ENCODE measurements at places on chromosomes 5 and 9.
A peak's percentile ranks its signal among the peaks of the same experiment; 100 is the strongest.

- no peak for DNase-seq
Measured at GRCh38 chr9:92749934-92750315, 14.7 kb downstream of the BICD2 start.

GRCh38 chr5:82332064-82332855 is 54.1 kb upstream of the RPS23 start:
- DNase-seq, result no peak

- DNase-seq, result no peak
Measured at GRCh38 chr5:56686337-56687195, 128.8 kb upstream of the MAP3K1 start.

GRCh38 chr5:178557416-178557815 is 32.8 kb downstream of the COL23A1 start:
- DNase-seq, result no peak

GRCh38 chr9:112890106-112891081 is at the start of gene SLC46A2:
SLC46A2 (minus strand) TSS chr9:112890876; CDS start chr9:112890681, 195 bp downstream.
- DNase-seq, result no peak

GRCh38 chr5:103424026-103424425 is 138.6 kb downstream of the NUDT12 start:
- peak; percentile 93 for DNase-seq

DNA sequence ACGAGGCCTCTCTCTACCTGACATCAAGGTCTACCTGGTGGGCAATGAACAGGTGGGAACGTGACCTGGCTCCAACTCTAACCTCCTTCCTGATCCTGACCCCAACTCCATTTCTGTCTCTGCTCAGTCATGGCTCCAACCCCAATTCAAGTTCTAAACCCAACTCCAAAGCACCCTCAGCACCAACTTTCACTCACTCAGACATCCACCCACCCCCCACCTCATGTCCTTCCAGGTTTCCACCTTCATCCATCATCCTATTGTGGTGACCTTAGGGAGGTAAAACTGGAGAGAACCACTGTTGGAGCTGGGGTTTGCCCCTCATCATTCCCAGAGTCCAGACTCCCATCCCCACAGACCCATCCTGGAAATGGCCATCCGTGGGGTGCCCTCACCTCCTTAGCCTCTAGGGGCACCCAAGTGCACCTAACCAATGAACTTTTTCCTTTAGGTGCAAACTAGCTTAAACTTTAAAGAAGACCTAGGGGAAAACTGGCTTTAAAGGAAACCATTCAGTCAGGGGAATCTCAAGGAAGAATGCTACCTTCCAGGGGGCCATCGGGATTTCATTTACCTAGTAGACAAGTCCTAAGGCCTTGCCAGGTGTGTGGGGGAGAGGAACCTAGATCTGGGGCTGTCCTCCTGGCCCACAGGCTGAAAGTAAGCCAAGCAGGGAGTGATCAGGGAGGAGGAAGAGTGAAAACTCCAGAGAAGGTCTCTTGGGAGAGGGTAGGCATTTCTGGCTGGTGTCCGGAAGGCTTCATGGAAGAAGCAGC is 11.3 kb downstream of the RGS14 start:
- DNase-seq, result no peak

- no peak for DNase-seq
Measured at GRCh38 chr5:117195076-117195475, 620.5 kb upstream of the SEMA6A start.

DNA sequence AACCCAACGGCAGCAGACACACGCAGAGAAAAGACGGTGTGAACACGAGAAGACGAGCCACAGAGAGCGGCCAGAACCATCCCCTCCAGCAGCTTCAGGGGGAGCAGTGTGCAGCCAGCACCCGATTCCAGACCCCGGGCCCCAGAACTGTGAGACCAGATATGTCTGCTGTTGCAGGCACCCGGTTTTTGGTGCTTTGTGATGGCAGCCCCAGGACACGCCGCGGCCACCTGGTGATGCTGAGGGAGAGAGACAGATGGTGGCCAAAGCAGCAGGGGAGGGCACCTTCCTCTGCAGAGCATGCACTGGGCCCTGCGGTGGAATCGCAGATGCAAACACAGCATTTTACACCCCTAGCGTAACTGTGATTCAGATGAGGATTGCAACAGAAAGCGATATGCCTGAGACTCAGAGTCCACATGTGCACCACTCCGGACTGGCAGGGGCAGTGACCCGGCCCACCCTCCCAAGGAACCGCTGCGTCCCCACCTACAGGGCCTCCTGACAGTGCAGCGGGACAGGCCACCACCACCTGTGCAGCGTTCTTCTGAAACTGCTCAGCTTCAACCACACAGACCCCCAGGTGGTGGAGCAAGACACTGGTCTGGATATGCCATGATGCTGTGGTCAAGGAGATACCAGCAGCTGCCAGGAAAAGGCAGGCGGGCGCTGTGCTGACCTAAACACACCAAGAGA is 24.0 kb downstream of the ZDHHC11B start:
- no peak for DNase-seq

GRCh38 chr5:170611449-170612090 is 107.8 kb downstream of the KCNIP1 start:
- no peak for DNase-seq

GRCh38 chr9:16417161-16417560 is 453.3 kb downstream of the BNC2 start:
- DNase-seq, result peak; percentile 45

DNA sequence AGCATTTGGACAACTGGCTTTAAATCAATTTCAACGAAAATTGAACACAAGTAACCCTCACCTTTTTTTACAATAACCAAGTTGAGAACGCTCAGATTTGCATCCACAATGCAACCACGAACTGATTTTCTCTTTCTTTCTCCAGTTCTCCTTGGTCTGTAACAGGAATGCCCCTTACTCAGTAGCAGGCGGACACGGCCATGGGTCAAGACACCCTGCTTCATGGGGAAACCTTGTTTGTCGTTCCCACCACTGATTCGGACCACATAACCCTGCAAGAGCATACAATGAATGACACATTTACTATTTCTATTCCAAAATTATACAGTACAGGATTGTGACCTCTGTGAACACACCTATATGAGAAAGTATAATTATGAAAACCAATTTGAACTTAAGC is 1.4 kb downstream of the RPS6 start:
- no peak for DNase-seq

DNA sequence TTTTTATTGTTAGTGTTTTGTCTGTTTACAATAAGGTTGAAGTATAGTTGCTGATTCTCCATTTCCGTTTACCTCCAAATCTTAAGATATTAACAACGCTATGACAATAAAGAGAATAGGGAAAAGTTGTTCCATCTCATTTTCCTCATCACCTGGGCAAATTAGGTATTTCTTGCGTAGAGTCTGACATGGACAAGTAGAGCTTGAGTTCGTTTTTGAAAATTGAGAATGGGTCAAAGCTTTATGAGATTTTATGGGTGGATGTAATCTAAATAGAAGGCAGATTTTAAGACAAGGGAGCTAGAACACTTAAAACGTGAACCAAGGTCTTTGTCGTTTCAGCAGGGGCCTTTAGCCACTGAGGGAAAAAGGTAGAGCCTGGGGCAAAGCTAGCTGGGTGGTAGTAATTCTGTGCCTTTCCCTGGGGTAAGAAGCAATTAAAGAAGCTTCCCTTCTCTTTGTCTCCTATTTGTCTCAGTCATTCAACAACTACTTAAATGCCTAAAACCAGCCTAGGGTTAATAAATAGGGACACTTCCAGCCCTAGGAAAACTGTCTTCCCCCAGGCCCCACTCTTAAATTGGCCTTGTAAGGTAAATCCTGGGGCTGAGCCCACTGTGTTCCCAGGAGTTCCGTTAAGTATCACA is 551 bp upstream of the CAAP1 start:
- DNase-seq, result no peak

GRCh38 chr5:133664422-133664821 is 52.1 kb upstream of the FSTL4 start:
- DNase-seq, result no peak

DNA sequence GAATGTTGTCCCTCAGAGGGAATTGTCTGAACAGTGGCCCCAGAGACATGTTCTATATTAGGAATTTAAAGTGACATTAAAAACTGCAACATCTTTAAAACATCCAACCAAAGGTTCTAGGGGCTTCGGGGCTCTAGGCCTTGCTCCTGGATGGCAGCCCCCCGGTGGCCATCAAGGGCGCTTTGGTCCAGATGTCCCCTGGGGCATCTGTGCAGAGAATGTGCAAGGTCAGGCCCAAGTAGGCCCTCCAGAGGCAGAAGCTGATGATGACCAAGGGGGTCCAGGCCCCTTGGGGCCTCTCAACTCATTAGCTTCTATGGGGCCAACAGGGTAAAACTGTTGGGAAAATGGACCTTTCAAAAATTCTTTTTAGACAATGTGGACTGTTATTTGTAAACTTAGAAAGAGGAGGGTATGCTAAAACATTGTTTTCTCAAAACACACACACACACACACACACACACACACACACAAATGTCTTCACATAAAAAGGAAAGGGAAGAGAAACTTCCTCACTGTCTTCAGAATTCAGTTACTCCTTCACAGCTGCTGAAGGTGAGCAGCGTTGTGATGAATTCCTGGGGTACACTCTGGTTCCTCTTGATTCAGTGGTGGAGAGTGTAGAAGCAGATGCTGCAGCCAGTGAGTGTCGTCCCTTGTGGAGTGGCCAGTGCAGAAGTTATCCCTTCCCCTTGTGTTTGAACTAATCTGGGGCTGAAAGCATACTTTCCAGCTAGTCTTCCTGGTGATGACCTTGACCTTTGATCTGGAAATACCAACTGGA is 125.2 kb downstream of the WDR41 start:
- no peak for DNase-seq

- DNase-seq, result no peak
Measured at GRCh38 chr9:24413651-24414050, 132.0 kb downstream of the IZUMO3 start.

DNA sequence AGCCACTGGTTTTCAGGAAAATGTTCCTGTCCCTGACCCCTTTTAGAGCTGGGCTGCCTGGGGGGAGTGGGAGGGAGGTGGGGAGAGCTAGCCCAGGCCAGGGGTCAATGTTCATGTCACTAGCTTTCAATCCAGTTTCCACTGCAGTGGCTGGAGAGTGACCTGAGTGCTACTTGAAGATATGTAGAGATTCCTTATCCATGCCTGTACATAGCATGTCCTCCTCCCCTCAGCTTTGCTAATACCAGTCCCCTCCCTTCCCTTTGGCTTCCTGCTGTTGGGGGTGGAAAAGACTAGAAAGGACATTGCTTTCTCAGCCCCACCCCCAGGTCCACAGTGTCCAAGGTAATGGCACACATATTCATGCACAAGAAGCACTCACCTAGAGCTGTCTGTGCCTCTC is 7.8 kb downstream of the DNAJB5 start:
- no peak for DNase-seq

DNA sequence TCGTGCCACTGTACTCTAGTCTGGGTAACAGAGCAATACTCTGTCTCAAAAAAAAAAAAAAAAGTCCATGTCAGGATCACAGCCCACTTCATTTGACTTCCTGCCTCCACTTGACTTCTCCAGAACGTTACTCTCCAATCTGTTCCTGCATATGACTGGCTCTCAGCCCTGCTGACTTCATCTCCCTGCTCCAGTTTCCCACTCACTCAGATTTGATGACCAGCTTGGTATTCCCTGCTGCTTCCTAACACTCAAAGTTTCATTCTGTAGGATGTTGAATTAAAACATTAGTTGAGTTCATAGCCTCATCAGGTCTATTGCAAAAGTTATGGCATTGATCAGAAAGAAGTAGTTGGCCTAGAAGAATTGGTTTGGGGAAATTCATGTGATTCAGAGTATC is 52.3 kb downstream of the UGCG start:
- DNase-seq, result no peak

GRCh38 chr9:92058723-92059444 is 56.3 kb downstream of the SPTLC1 start:
- no peak for DNase-seq

DNA sequence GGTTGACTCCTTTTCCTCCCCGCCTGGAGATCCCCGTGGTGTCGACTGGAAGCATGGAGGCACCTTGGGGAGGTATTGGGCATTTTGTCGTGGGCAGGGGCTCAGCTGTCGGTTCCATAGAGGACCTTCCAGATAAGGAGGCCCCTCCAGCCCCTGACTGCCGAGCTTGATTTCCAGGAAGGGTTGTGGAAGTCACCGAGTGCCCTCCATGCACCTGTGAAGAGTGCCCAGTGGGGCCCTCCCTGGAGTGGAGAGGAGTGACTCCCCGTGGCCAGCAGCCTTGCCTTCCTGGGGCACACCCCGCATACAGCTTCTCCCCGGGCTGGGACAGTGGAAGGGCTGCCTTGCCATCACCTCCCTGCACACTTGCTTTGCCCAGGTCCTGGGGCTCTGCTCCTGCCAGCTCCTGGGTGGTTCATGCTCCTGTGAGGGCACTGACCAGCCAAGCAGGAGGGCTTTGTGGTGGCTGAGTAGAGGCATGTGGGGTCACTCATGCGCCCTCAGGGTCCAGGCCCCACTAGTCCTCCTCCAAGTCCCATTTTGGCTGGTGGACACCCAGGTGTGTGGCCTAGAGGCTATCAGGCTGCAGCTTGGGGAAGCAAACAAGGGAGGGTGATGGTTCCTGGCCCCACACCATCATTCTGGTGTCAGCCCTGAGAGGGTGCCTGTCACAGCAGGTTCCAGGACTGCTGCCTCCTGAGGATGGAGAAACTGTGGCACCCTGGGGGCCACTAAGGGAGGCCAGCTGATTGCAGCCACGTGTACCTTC is 133.0 kb downstream of the WNK2 start:
- DNase-seq, result no peak

DNA sequence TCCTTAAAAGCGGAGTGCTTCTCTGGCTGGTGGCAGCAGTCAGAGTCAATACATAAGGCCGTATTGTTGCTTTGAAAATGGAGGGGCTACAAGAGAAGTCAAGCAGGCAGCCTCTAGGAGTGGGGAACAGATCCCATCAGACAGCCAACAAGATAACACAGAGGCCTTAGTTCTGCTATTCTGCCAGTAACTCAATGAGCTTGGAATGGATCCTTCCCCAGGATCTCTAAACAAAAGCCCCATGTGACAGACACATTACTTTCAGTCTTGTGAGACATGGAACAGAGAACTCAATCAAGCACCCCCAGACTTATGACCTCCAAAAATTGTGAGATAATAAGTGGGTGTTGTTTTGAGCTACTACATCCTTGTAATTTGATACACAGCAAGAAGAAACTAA is 158.6 kb downstream of the RFX3 start:
- peak; percentile 64 for DNase-seq

GRCh38 chr5:75052192-75053053 is at the start of gene GCNT4:
GCNT4 (minus strand) TSS chr5:75052558; CDS start chr5:75030037, 22,521 bp downstream.
- DNase-seq, result no peak

DNA sequence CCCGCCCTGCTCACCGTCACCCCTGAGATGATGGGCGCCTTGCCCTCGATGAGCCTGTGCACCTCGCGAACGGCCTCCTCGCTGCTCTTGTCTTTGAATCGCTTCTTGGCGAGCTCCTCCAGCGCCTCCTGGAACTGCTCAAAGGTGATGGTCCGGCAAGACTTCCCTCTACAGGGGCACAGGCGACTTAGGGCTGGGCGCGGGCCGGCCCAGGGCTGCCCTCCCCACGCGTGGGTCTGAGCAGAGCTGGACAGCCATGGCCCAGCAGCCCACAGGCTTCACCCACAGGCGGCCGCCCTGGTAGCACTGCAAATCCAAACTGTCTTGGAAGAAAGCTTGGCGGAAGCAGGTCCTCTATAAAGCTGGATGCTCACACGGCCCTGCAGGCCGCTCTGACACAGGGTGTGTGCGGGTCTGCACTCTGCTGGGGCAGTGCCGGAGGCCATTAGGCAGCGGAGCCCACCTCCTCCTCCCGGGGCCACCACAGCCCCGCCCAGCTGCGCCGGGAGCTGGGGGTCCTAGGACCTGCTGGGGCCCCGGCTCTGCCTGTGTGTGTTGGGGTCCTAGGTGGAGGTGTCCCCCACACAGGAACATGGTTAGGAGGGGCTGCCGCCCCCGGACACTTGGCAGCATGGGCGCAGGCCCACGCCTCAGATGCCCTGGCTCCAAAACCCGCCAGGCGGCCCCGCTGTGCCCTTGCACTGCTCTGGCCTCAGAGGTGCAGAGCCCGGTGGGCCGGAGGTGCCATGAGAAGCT is 27.0 kb downstream of the TPPP start:
- no peak for DNase-seq

All from foreskin melanocyte (primary cell).